ENCODE measurements at places on chromosomes 3 and 15. TPM values are rescaled to one million over a fixed set of nuclear protein-coding genes. Genes with fewer than 3 reads are reported as not detected.
A peak's percentile ranks its signal among the peaks of the same experiment; 100 is the strongest.

DNA sequence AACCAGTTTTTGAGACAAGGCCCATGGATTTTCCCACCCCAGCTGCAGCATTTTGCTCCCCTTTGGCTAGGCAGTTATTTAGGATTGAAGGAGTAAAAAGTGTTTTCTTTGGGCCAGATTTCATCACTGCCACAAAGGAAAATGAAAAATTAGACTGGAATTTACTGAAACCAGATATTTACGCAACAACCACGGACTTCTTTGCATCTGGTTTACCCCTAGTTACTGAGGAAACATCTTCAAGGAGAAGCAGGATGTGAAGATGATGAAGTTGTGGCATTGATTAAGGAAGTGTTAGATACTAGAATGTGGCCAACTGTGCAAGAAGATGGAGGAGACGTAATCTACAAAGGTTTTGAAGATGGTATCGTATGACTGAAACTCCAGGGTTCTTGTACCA lies 165.2 kb upstream of the MYRIP start:
- DNase-seq, result no peak

GRCh38 chr15:58037723-58038301 lies 27.7 kb downstream of the ALDH1A2 start:
- DNase-seq, result peak; percentile 13

- no peak for DNase-seq
These were observed 745.6 kb downstream of the VGLL3 start for GRCh38 chr3:86245360-86245759.

DNA sequence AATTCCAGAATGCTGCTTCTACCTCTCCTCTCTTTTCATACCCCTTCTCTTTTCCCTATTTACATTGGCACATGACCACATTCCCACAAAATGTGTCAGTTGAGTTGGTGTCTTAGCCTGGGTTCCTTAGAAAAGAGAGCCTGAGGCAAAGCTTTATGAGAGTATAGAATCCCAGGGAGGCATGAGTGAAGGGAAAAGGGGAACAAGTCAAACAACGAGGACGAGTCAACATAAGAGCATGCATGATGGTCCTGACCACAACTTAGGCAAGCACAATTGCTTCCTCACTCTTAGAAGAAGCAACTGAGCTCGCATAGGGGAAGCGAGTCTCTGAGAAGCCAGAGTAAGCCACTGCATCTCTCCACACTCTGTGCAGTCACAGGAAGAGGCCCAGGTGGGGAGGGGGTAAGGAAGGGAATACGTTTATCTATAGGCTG lies 15.4 kb upstream of the ZNF774 start:
- no peak for DNase-seq

DNA sequence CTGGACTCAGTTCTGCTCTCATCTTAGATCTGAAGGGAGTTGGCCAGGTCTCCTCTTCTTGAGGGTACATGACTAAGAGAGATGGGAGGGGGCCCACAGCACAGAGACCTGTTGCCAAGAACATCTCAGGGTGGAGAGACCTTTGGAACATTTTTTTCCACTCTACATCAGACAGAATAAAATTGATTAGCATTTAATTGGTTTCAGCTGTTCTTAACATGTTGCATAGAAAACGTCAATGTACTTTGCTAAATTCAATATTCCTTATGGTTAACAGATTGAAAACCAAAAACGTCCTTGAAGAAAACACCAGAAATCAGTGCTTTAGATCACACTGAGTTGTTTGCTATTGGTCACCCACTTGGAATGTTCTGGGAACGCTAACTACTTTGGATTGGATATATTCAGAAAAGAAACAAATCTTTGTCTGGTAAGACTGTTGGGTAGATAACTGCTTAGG lies 36.4 kb upstream of the FSTL1 start:
- no peak for DNase-seq

DNA sequence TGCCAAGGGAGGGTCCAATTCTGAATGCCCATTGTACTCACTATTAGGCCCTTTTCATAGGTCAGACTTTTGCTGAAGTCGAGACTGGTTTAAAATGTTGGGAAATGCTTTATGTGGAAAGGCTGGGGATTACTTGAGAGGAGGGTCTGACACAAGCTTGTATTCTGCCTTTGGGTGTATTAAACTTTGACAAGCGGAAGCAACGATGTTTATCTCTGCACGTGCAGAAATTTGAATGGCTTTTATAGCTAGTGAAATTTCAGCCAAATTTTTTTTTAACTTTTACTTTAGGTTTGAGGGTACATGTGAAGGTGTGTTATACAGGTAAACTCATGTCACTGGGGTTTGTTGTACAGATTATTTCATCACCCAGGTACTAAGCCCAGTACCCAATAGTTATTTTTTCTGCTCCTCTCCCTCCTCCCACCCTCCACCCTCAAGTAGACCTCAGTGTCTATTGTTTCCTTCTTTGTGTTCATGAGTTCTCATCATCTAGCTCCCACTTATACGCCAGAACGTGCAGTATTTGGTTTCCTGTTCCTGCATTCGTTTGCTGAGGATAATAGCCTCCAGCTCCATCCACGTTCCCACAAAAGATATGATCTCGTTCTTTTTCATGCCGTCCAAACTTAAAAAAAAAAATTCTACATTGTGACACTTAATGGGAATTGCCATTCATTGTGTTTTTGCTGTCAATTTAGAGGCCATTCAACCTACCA lies 223.0 kb upstream of the BHLHE40 start:
- DNase-seq, result no peak

DNA sequence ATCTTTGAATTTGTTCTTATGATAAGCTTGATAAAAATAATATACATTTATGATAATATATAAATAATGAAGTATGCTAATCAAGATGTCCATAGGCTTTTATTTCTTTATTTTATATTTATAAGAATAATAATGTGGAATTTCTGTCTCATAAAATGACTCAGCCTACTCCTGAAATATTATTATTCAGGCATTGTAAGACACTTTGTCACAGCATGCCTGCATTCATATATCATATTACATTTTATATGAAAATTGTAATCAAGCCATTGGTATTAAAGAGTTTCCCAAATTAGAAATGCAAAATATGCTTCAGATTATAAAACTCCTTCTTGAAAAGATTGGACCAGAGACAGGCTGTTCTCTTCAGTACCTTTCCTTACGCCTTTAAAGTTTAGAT lies 1303.7 kb upstream of the CADM2 start:
- DNase-seq, result no peak

The USP13 gene
- total RNA-seq, result 2.6 TPM

The GRM2 gene
- not detected for total RNA-seq

The FAM174B gene
- total RNA-seq, result 19.7 TPM

The TSEN2 gene
- total RNA-seq, result 22.5 TPM

The CMTM7 gene
- 20.2 TPM for total RNA-seq

DNA sequence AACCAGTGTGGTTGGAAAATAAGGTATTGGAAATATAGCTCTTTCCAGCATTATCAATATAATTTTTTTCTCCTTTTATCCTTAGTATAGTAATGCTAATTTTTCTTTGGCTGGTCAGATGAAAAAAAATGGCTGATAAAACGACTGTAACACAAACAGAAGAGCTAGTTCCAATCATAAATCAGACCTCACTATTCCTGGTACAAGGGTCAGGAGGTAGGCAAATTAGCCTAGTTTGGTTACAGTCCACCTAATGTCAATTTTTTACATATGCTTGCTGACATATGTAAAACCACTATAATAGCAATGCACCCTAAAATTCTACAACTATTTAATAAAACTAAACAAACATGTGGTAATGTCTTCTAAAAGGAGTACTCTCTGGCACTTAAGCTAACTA lies 19.9 kb upstream of the VPS39 start:
- no peak for DNase-seq

- DNase-seq, result no peak
These were observed 83.6 kb downstream of the CLSTN2 start for GRCh38 chr3:140018556-140018955.

DNA sequence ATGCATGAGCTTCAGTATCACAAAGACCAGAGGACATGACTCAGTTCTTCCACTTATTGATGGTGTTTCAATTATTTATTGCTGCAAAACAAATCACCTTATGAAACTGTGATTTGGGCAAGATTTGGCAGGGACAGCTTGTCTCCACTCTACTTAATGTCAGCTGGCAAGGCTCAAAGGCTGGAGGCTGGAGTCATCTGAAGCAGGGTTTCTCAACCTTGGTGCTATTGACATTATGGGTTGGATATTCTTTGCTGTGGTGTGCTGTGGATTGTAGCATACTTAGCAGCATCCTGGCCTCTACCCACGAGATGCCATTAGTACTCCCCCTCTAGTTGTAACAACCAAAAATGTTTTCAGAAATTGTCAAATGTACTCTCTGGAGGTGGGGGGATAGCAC lies 138.8 kb upstream of the PEX5L start:
- DNase-seq, result no peak

The CISH gene
- total RNA-seq, result 0.73 TPM

DNA sequence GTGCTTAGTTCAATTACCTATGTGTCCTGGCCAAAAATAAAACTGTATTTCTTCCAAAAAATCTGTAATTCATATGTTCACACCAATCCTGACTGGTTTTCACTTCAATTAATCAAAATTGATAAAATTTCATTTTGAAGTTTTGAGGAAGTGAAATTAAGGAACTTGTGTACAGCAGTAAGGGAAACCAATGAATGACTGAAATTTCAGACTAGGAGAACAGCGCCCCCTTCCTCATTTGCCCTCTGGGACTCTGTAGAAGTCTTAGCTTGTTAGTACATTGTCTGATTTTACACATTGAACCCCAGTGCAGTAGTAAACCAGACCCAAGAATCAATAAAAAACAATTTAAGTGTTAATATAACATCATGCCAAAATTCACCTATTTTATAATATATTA lies 495.3 kb upstream of the AGTR1 start:
- DNase-seq, result no peak

DNA sequence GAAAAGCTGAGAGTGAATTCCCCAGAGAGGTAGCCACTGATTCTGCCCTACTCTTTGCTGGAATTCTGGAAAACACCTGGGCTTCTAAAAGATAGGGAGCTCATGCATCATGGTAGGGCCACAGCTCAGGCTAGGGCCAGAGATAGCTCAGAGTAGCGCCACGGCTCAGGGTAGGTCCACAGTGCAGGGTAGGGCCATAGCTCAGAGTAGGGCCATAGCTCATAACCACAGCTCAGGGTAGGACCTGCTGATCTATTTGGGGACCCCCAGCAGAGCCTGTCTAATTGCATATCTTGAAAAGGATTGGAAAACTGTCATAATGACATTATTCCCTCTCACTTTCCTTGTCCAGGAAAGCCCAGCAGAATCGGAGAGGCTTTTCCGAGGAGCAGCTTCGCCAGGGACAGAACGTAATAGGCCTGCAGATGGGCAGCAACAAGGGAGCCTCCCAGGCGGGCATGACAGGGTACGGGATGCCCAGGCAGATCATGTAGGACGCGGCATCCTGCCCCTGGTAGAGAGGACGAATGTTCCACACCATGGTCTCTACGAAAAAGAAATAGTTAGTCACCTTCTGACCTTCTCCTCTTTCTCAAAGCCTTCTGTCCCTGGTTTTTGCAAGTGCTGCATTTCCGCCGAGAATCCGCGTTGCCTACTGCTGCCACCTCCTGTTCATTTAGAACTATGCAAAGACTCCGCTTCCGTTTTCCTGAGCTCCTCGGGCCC lies 14.5 kb downstream of the TAGLN3 start:
- peak; percentile 88 for DNase-seq

The CD200 gene
- 0.71 TPM for total RNA-seq

GRCh38 chr3:195388380-195388779 lies 54.4 kb downstream of the ACAP2 start:
- peak; percentile 94 for DNase-seq

The GABRB3 gene
- total RNA-seq, result not detected

GRCh38 chr15:68786753-68787152 lies 33.9 kb downstream of the ANP32A start:
- DNase-seq, result no peak

- DNase-seq, result no peak
These were observed 44.3 kb downstream of the PTPRG start for GRCh38 chr3:61605589-61606175.

The ADGRG7 gene
- total RNA-seq, result 0.08 TPM

GRCh38 chr3:45226206-45226915 lies at the start of gene TMEM158:
Gene TMEM158 (minus strand): TSS chr3:45226287. CDS start chr3:45226027, 260 bp downstream.
- peak; percentile 23 for DNase-seq

- no peak for DNase-seq
These were observed 309.6 kb upstream of the GOLIM4 start for GRCh38 chr3:168405288-168405687.

The PLCB2 gene
- 0.38 TPM for total RNA-seq

DNA sequence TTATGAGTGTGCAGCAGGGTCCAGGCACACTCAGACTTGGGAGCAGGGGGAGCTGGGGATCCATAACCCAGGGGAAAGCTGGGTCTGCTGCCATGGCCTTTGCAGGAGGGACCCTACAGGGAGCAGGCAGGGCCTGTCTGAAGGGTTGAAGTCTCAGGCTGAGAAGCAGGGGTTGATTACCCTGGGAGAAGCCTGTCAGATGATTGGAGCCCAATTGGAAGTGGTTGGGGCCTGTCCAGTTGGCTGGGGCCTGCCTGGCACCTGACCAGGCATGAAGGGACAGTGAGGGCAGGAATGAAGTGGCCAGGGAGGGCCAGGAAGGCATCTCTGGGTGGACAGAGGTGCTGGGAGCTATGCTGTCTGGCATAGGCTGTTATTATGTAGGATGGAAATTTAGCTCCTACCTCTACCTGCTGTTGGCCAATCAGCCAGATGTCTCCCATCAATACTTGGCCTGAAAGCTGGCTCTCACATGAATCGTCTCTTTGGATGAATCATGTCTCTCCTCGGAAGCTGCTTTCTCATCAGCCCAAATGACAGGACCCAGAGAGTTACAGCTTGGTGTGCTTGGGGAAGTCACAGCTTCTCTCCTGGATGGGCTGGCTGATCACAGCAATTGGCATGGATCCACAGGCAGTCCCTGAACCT lies 27.4 kb upstream of the SLCO2A1 start:
- DNase-seq, result no peak

The CD200R1 gene
- not detected for total RNA-seq
